ENCODE measurements at places on chromosomes 16 and 17. TPM values are rescaled to one million over a fixed set of nuclear protein-coding genes. Genes with fewer than 3 reads are reported as not detected.

Gene FSCN2
- total RNA-seq = 1.4 TPM

Gene ACAP1
- 0.23 TPM for total RNA-seq

Gene MPO
- 3.5 TPM for total RNA-seq

Gene CX3CL1
- total RNA-seq = 18.2 TPM

Gene SMTNL2
- 5.8 TPM for total RNA-seq

Gene HASPIN
- 1.4 TPM for total RNA-seq

Gene GSPT1
- total RNA-seq = 71.3 TPM

All from diencephalon (tissue), 1 donor.